ENCODE measurements at places on chromosomes 11 and 22. TPM values are rescaled to one million over a fixed set of nuclear protein-coding genes. Genes with fewer than 3 reads are reported as not detected.

GRCh38 chr11:64035576-64035975 is at the start of gene FLRT1:
Gene FLRT1, plus strand, starts transcription at chr11:64035931. Its CDS starts 80,337 bp downstream, at chr11:64116268.
- no peak within 1 kb of the TSS for H3K27ac ChIP-seq
- H3K36me3 ChIP-seq, result no peaks in the 10 kb centered on the region
- H3K4me3 ChIP-seq, result no peak within 1 kb of the TSS
- H3K4me1 ChIP-seq, result peaks cover 41% of the 10 kb centered on the region

DNA sequence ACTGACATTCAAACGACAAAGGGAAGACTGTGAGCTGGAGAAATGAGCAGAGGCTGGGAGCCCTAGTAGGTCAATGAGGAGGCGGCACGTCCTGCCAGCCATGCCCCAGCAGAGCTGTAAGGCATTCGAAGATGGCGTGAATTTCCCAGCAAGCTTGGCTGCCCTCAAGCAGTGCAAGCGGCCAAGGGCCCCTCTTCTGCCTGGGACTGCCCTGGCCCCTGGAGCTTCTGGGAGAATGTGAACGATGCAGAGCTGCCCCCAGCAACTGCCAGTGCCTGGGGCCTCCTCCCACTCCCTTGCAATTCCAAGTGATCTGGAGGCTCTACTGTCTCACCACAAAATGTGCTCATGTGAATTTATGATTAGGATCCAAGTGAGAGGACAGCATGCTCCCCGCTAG is 4.3 kb downstream of the PPM1F start:
- peak overlapping the region; percentile 52 for H3K27ac ChIP-seq
- H3K4me3 ChIP-seq, result no peak overlapping the region
- peaks cover 39% of the 10 kb centered on the region for H3K4me1 ChIP-seq
- H3K27me3 ChIP-seq, result no peaks in the 10 kb centered on the region
- DNase-seq, result peak; percentile 66
- peaks cover 42% of the 10 kb centered on the region for H3K36me3 ChIP-seq

- H3K4me3 ChIP-seq, result no peak overlapping the region
- no peaks in the 10 kb centered on the region for H3K4me1 ChIP-seq
These were observed 12.1 kb downstream of the CECR2 start for GRCh38 chr22:17381192-17381913.

- no peaks in the 10 kb centered on the region for H3K4me1 ChIP-seq
- H3K27ac ChIP-seq, result no peak overlapping the region
- DNase-seq, result no peak
These were observed 65.6 kb upstream of the SHISAL1 start for GRCh38 chr22:44378380-44378779.

DNA sequence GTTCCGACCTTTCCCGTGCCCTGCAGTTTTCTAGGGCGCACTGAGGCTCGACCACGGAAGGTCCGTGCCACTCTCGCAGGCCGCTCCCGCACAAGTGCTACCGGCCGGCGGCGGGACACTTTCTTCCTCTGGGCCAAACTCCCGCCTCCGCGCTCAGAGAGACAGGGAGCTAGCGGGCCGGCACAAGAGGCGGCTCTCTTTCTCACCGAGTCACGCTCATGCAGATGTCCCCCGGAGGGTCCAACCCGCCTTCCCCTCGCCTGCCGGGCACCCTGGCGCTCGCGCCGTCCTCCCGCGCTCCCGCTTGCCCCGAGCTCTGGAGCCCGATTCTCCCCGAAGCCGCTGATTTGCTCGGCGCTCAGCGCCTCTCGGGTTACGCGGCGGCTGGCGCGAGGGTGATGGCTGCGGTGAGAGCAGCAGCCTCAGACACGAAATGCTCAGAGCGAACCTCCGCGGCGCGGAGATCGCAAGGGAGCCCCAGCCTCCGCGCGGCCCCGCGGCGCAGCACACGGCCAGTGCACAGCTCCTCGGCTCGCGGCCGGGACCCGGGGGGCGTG is 1.0 kb downstream of the LMO1 start:
- no peaks in the 10 kb centered on the region for H3K36me3 ChIP-seq
- DNase-seq, result no peak
- H3K27ac ChIP-seq, result no peak overlapping the region
- no peak overlapping the region for H3K4me3 ChIP-seq

The CST6 gene
- not detected for total RNA-seq

The SCGB1A1 gene
- total RNA-seq, result 1.1 TPM

The DRICH1 gene
- total RNA-seq, result not detected

The E2F8 gene
- 16.1 TPM for total RNA-seq

The GPR83 gene
- total RNA-seq, result 0.07 TPM

The RPS6KB2 gene
- total RNA-seq, result 101 TPM

Data from K562 (cell line).